CD4-positive, alpha-beta T cell treated with Interleukin-4 for 1 hour (primary cell): ENCODE measurements at places on chromosomes 13 and 19.

DNA sequence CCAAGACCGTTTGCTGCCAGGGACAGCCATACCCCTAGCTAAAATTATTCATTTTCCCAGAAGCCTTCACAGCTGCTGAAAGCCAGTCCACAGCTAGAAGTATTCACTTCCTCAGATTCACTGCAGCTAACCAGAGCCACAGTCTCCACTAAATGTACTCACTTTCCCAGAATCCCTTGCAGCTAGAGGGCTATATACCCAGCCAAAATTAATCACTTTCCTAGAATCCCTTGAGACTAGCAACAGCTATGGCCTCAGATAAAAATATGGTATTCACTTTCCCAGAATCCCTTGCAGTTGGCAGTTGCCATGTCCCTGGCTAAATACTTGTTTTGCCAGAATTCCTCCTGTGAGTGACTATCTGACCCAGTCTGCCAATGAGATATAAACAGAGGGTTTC, 13.8 kb upstream of the MEIS3 start:
- no peak for DNase-seq

GRCh38 chr19:19579533-19580361, 38.7 kb downstream of the PBX4 start:
- no peak for DNase-seq

DNA sequence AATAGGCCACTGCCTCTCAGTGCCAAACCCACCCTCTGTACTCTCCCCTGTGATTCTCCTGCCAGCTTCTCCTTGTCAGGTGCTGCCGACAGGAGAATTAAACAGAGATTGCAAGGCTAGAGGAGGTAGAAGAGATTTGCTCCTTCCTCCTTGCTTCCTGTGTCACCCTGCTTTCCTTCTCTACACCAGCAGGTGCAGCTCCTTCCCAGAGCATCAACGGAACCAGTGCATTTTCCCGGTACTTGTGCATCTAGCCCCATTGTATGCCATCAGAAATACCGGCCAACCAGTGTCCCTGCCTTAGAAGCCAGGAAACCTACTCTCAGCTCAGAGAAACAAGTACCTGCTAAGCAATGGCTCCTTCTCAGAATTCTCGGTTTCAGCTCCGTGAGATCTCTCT, 253.2 kb downstream of the SUCLA2 start:
- no peak for DNase-seq

DNA sequence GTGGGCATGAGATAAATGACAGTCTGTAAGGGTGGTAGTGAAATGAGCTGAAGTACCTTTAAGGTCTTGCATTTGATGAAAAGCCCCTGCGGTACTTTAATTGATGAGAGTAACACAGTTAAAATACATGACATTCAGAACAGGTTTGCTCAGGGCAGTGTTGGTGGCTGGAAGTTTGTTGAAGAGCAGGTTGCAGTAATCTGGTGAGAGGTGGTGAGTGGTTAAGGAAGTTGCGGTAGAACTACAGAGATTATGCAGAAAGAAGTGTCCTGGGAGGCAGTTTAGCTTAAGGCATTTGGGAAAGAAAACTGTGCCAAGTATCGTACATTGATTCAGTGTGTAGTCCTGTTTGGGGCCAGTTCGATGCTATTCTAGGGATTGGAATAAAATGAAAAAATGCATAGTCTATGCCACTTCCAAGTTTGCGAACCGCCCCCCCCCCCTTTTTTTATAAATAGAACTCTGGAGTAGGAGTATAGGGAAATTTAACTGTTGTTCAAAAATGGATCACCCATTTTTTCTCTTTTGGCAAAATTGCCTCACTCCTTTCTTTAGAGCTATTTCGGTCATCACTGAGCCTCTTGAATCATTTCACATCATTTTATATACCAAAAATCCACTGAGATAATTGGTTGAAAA, 42.7 kb downstream of the SLAIN1 start:
- DNase-seq = no peak

GRCh38 chr19:18253716-18254115, 20.5 kb downstream of the IQCN start:
- DNase-seq = peak; percentile 51

GRCh38 chr19:39681416-39681815, 22.9 kb upstream of the LGALS14 start:
- no peak for DNase-seq

GRCh38 chr19:28377077-28377476, 835.9 kb downstream of the UQCRFS1 start:
- DNase-seq = no peak

DNA sequence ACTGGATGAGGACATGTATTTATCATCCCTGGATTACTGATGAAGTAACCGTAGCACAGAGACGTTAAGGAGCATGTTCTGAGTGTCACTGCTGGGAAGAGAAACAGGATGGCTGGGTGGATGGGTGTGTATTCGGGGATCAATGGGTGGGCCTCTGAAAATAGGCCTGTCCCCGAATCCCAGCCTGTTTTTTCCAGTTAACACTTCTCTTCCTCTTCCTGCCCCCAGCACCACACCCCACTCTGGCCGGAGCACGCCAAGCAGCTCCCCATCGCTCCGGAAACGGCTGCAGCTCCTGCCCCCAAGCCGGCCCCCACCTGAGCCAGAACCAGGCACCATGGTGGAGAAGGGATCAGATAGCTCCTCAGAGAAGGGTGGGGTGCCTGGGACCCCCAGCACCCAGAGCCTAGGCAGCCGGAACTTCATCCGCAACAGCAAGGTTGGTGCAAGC, 8.8 kb downstream of the GRAMD1A start:
- no peak for DNase-seq

GRCh38 chr19:14002571-14003250, 3.4 kb downstream of the RFX1 start:
- DNase-seq = peak; percentile 54

DNA sequence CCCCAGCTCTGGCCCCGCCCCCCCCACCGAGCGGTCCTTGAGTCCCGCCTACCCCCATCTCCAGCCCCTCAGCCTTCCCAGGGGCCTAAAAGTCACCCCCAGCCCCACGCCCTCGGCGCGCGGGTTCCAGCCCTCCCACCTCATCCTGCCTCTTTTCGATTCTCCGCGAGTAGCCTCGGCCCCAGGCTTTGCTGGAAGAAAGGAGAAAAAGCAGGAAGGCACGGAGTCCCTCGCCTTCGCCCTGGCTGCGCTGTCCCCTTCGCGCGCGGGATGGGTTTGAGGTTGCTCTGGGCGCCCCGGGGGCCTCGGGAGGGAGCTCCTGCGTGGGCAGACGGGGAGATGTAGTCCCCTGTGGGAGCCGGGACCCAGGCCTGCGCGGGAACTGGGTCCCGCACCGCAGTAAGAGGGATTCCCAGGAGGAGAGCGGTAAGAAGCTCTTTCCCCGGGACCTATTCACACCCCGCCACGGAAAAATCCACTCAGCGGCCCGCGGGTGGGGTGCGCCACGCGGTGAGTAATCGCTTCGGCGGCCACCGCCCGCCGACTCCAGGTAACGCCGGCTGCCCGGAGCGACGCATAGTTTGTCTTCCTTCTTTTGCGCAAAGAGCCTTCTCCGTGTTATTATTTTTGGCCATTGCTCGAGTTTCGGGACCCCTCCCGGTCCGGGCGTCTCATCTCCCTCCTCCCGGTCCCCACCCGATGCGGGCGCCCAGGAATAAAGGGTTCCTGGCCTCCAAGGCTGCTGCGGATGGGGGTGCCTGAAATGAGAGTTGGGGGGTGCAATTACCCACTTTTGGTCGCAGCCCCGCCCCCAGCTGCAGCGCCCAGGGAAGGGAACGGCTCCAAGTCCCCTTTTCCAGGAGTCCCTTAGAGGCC, 865 bp upstream of the CRLF1 start:
- DNase-seq = no peak

GRCh38 chr13:37100731-37101130, 4.7 kb downstream of the CSNK1A1L start:
- DNase-seq = no peak

DNA sequence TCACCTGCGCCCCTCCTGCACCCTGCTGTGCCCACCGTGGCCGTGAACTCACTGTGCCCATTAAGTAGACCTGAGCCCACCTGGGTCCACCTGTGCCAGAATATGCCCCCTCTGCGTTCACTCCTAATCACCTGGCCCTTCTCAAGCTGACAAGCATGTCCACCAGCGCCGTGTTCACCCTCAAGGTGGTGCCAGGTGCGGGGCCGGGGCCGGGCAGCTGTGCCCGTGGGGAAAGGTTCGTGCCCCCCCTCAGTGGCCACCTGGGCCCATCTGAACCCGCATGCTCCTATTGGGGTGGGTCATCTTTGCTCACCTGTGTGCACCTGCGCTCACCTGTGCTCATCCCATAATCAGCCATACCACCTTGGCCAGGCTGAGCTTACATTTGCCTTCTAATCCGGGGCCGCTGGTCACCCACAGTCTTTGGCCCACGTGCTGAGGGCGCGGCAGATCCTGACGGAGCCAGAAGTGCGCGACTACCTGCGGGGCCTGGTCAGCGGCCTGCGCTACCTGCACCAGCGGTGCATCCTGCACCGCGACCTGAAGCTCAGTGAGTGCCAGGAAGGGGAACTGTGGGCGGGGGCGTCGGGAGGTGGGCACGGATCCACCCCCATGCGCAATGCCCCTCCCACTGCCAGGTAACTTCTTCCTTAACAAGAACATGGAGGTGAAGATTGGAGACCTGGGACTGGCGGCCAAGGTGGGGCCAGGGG, 2.3 kb downstream of the PLK5 start:
- DNase-seq = no peak

DNA sequence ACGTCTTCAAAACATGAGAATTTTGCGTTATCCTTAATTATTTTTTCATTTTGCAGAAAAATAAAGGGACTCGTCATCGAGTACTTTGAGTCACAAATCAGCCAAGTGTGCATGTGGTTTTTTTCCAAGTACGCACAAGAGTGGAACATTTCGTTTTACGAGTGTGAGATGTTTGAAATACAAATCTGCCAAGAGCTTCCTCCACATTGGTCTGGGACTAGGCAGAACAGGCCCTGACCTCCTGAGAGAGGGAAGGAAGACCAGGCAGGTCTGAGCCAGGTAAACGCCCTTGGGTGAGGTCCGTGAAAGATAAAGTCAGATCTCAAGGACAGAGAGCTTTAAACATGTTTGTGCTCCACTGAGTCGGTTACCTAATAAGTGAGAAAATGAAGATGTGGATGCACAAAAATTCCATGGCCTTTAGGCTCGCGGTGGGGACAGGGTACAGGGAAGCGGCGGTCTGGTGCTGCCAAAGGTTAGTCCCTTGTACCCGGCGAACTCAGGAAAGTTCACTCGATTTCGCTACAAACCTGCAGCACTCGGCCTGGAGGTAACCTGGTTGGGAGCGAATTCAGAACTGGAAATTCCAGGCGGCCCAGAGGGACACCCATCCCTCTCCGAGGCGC, 473 bp upstream of the ITM2B start:
- DNase-seq = no peak

- DNase-seq = no peak
Observed at GRCh38 chr19:21094347-21095025, 12.5 kb downstream of the ZNF714 start.

DNA sequence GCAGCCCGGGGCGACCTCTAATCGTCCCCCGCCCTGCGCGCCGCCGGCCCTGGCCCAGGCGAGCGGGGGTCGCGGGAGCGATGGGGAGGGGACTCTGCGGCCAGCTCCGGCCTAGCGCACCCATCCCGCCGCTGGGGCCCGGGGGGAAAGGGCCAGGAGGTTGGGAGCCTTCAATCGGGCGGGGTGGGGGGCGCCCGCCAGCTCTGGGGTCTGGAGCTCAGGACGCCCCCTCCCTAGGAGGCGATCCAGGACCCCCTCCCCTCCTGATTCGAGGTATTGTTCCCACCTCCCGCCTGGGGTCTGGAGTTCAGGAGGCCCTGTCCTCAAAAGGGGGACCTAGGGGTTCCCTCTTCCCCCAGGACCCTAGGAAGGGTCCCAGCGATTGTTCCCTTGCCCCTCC, 430 bp downstream of the ZNF358 start:
- DNase-seq = no peak

DNA sequence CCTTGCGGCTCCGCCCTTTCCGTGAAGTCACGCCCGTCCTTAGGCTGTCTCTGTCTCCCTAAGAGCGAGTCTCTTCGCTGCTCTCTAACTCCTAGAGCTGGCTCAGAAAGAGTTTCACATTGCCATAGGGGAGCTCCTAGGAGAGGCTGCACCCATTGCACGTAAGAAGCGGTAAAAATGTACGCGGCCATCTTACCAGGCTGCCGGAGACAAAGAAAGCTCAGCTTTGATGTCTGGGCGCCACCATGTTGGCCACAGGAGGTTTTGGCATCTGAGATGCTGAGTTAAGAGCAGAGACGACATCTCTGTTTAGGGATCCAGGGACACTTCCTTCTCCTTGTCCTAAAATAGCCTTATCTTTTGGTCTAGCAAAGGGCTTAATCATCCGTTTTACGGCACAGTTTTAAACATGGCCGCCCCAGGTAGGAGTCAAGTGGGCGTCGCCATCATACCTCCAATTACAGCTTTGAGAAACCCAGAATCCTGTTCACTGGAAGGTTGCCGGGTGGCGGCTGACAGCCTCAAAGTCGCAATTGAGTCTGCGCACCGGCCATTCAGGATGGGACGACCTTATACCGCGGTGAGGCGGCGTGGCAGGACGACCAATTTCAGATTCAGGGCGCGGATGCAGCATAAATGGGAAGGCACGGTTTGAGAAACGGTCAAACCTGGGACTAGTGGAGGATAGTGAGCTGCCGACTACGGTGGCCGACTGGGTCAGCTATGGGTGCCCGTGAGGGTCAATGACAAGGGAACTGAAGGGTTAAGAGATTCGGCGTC, at the start of gene ZNF793:
ZNF793 (plus strand) TSS at position 553 of the 780 bp plus-strand sequence. CDS start 16,501 bp downstream, outside the sequence.
- DNase-seq = peak; percentile 89

DNA sequence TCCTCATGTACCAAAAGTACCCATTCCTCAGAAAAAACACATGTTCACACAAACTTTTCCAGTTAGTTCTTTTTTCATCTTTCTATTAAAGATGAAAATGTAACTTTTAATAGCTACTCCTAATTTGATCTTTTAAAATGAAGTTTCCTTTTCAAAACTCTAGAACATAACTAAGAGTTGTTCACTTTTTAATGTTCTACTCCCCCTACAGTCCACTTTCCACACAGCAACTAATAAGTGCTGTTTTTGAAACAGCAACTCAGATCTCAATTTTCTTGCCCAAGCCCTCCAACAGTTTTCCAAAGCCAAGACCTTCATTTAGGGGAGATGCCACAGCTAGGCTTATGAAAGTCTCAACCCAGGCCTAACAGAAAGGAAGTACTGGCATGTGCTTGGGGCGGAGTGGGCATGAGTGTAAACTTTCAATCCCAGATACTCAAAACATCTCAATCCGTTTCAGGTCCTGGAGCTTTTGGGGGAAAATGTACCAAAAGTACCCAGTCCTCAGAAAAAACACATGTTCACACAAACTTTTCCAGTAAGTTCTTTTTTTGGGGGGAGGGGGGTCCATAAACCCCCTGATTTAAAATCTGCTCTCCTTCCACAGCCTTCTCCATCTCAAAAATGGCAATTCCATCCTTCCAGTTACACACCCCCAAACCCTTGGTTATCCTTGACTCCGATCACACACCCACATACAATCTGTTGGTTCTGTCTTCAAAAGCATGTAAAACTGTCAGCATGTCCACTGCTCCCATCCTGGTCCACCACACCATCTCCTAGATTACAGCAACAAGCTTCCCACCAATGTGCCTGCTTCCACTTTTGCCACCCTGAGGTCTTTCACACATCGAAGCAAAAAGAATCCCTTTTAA, 2.0 kb downstream of the FBL start:
- no peak for DNase-seq

GRCh38 chr13:59408738-59409137, 755.0 kb downstream of the DIAPH3 start:
- no peak for DNase-seq
